NK-92 treated with Interleukin-12 subunit alpha and Interleukin-12 subunit beta, amount 100 ng/mL, for 24 hours (cell line): ENCODE measurements at places on chromosomes 16 and 17.
A peak's percentile ranks its signal among the peaks of the same experiment; 100 is the strongest.

- DNase-seq: no peak
Observed at GRCh38 chr16:30482366-30482765, 9.8 kb downstream of the ITGAL start.

- no peak for DNase-seq
Observed at GRCh38 chr17:37043201-37043600, 94.4 kb downstream of the AATF start.

DNA sequence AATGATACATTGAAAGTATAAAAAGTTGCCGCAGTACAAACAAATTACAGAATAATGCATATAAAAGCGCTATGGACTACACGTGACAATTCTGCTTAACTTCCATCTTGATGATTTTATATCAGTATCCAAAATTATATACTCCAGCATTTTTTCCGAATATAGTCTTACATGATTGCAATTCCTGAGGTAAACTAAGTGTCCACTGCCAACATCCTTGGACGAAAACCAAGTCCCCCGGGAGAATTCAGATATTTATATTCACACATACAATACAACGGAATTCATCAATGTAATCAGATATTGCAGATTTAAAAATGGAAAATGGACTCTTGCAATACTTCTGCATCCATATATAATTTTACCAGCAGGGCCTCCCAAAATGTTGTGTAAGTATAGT is 8.9 kb upstream of the MYH11 start:
- DNase-seq: no peak

- DNase-seq: no peak
Observed at GRCh38 chr17:69009930-69010329, 50.8 kb downstream of the ABCA9 start.

- DNase-seq: no peak
Observed at GRCh38 chr16:86590501-86591144, 12.3 kb downstream of the FOXL1 start.

DNA sequence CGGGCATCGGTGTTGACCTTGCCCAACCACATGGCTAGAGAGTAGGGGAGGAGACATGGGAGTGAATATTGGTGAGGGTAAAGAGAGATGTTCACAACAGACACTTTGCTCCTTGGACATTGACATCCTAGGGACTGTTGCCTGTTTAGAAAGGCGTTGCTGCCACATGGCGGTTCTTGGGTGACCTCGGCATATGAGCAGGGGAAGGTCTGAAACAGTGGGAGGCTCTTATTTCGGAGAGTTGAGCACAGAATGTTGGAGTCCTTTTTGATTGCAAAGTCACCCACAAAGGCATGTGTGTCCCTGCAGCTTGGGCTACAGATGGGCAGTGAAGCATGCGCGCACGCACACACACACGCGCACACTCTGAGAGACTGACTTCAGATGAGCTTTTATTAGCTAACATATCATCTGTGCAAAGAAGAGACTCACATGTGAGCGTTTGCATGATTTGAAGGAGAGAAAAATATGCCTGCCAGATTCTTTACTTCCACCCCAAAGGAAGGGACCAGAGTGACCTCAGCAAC is 104.4 kb downstream of the SHISA9 start:
- DNase-seq: no peak

- no peak for DNase-seq
Observed at GRCh38 chr17:16448490-16448889, 33.1 kb downstream of the TRPV2 start.

DNA sequence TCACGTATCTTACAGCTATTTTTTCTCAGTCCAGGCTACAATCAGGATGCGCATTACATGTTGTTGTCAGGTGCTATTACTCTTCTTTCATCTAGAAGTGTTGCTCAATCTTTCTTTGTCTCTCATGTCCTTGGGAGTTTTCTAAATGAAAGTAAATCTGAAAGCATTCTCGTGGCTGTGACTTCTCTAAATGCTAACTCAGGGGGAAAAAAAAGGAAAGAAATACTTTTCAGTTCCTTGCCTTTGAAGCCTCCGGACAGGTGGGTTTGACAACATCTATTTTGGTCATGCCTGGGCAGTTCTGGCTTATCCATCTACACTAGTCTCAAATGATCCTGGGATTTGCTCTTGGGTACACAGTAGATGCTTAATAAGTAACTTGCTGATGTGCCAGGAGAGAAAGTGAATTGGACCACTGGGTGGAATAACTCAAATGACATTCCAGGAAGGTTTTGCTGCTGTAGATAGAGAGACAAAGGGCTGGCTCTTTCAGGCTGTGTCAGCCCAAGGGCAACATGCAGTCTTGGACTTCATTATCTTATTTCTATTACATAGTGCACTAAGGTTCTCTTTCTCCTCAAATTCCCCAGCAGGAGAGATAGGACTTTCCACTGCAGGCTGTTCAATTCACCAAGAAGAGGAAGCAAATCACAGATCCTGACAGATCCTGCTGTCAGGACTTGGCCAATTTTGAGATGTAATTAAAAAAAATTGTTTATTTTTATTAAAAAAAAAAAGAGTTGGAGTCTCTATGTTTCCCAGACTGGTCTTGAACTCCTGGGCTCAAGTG is 63.6 kb upstream of the NFAT5 start:
- DNase-seq: no peak

- peak; percentile 67 for DNase-seq
Observed at GRCh38 chr16:27426423-27427408, 24.7 kb downstream of the IL21R start.

DNA sequence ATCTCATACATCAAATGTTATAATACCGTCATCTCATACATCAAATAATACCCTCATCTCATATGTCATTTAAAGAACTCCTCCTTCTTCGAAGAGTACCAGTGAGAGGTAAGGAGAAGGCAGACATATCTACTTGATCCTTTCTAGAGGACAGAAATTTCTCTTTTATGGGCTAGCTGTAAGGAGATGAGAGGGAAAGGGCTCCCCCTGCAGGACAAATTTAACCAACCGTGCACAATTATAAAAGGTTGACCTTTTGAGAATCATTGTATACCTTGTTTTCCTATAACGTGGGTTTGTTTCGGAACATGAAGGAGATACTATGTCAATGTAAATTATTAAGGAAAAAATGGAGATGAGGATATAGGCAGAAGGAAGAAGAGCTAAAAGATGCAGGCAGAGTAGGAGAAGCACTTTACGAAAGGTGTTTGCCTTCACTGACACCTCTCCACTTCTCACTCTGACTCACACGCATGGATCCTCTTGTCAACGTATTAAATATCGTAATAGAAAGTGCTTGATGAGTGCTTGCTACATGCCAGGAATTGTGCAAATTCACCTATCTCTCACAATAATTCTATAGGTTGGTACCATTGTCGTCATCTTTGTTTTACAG is 465.9 kb upstream of the ERCC4 start:
- no peak for DNase-seq

DNA sequence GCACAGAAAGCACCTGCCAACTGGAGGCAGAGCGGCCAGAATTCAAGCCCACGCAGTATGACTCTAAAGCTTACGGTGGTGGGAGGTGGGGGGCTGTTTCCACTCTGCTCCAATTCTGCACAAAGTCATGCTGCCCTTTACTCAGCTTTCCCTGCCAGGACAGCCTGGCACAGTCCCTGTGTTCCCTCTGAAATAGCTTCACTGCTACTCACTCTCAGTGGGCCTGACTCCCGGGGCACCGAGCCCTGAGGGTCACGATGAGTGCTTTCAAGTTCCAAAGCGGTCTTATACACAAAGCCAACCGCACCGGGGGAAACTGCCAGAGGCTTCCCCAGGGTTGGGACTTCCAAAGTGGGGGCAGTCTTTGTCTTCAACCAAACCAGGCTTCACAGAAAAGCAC is 306.1 kb upstream of the XYLT1 start:
- no peak for DNase-seq

DNA sequence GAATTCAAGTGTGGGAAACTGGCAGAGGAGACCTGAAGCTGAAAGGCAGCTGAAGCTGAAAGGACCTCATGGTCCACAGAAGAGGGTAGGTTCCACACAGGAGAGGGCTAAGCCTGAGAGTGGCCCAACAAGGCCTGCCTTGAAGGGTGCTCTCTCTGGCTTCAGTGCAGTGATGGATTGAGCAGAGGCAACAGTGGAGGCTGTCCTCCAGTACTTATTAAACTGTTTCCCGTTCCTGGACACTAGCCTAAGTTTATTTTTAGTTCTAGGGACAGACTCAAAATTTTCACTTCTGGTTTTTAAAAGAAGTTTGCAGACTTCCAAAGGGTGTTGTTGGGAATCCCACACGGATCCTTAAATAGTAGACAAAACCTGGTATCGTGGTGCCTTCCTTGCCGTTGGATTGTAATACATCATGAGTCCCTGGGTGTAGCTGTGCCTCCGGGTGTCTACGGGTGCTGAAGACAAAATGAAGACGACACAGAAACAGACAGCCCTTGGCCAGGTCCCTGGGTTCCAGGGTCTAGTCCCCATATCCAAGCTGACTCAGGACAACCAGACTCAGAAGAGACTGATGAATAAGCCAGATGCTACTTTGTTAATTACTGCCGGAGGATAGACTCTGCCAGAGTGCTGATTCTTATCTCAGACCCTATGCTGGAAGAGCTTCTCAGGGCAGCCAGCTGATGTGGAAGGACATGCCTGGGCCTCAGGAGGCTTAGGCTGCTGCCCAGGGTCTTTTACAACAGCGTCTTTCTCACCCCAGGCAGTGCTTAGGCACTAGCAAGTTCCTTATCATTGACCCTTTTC is 7.1 kb upstream of the CMTM4 start:
- no peak for DNase-seq

DNA sequence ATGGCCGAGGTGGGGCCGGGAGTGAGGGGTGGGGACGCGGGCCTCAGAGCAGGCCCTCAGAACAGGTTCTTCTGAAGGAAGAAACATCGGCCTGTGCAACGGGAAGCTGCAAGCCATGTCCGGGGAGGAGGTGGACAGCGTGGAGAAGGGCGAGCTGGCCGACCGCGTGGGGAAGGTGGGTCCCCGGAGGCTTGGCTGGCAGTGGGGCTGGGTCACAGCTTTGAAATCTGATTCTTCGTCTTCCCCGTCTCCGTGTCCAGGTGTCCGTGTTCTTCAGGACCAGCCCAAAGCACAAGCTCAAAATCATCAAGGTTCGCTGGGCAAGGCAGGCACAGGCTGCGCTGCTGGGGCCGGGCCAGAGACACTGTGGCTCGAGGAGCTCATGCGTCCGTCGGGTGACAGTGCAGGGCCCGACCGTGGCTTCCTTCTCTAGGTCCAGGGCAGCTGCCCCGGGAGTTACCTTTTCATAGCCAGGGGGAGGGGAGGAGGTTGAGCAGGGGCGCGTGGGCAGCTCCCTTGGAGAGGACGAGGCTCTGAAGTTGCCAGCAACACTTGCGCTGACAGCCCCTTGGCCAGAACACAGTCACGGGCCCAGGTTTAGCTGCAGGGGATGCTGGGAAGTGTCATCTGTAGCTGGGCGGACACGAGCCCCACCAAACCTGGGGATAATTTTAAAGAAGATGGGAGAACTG is 51.3 kb downstream of the MEAK7 start:
- DNase-seq: no peak

GRCh38 chr17:82419540-82419939 is 1.2 kb upstream of the OGFOD3 start:
- no peak for DNase-seq

DNA sequence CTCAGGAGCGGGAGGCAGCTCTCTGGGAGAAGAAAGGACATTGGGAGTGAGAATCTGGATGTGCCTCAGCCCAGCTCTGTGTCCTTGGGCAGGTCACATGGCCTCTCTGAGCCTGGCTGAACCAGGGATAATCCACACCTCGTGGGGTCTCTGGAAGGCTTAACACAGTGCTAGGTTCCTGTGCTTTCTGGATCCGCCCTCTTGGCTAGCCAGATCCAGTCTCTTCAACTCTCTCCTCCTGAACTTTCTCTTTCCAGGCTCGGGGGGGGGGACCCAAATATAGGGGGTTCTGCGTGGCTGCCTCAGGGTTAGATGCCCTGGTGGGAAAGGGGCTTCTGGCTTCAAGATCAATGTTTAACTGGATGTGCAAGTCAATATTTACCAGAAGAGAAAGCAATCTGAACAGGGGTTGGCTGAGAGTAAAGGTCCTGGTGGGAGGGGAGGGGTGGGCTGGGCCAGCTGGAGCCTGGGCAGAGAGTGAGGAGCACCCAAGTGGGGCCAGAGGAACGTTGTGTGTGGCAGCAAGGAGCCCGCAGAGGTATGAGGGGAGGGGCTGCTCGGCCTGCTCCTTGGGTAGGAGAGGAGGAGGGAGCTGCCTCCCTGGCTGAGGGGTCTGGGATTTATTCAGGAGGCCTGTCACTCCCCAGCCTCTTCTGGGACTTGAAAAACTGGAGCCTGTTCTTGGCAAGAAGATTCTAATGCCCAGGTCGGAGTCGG is at the start of gene SERPINF2:
Gene SERPINF2 (plus strand): TSS at position 501 of the 717 bp plus-strand sequence. CDS start 2,125 bp downstream, outside the sequence.
- no peak for DNase-seq

DNA sequence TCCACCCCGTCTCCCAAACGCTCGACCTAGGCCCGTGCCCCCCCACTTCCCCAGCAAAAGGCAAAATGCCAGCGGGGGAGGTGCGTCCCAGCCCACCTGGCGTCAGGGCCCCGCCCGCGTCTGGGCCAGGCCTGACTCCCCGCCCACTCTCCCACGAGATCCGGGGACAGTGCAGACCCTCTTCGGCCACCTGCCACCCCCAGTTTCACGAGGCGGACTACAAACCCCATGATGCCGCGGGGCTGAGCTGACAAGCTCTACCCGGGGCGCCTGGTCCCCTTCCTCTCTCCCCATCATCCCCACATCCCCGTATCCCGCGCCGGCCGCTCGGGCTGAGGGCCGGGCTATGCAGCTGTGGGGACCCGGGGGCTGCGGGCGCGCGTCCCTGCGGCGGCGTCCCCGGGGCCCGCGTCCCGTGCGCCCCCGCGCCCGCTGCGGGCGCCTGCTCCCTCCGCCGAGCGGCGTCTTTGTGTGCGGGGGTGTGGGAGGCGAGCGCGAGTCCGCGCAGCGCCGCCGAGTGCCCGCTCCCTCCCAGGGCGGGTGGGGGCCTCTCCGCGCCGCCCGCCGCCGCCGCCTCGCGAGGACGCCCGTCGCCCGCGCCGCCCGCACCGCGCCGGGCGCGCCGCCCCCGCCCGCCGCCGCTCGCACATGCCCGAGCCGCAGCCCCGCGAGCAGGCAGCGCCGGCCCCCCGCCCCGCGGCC is at the start of gene ANKRD13B:
Gene ANKRD13B (plus strand): TSS at position 283 of the 702 bp plus-strand sequence. CDS start 490 bp downstream, outside the sequence.
- peak; percentile 38 for DNase-seq

GRCh38 chr17:32648450-32648849 is 161.7 kb downstream of the CDK5R1 start:
- DNase-seq: no peak

DNA sequence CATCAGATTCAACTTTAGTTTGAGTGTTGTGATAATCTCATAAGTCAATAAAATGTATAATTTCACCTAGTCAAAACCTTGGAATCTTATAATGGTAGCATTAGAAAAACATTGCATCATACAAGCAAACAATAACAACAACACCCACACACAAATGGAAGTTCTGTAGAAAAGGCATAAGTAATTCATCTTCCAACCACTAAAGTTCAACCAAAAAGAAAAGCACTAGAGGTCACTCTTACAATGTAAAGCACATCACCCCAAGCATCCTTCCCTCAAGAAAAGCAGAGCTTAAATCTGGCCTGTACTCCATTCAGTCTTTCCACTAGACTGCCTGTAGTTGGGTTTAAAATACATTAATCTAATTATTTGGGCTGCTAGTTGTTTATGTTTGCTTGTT is 1.8 kb downstream of the CNTNAP4 start:
- DNase-seq: no peak

DNA sequence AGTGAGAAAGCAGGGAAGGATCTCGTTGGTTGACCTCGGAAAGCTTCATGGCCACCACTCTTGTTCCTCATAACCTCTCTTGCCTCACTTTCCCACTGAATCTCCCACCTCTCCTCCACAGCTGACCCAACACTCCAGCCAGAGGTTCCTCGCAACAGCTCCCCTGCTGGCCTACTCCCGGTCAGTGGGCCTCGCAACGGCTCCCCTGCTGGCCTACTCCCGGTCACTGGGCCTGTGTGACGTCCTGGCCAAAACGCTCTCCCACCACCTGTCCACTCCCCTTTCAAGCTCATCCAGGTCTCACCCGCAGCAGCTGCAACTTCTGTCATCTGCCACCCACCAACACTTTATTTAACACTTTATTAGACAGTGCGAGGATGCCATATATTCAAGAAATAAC is 149.1 kb downstream of the VPS53 start:
- DNase-seq: no peak
